ENCODE measurements at places on chromosomes 3 and 15.

GRCh38 chr3:158506456-158506855 lies 64.5 kb upstream of the MLF1 start:
- DNase-seq = no peak

GRCh38 chr15:29665444-29666003 lies 156.7 kb downstream of the TJP1 start:
- DNase-seq = no peak

DNA sequence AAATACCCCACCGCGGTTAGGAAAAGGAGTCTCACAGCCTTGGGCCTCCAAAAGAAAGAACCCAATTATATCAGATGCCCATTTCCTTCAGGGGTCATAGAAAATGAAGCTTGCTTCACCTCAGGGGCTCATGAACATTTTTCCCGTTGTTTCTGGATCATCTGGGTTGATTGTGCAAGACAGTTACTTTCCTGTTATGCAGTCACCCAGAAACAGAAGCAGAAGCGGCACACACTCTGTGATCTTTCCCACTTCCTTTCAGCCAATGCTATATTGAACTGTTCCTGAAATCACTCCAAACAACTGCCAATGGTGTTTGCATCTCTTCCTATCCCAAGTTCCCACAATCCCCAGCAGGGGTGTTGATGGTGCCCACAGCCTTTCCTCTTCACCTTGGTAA lies 295.6 kb upstream of the RASGRP1 start:
- DNase-seq = no peak

DNA sequence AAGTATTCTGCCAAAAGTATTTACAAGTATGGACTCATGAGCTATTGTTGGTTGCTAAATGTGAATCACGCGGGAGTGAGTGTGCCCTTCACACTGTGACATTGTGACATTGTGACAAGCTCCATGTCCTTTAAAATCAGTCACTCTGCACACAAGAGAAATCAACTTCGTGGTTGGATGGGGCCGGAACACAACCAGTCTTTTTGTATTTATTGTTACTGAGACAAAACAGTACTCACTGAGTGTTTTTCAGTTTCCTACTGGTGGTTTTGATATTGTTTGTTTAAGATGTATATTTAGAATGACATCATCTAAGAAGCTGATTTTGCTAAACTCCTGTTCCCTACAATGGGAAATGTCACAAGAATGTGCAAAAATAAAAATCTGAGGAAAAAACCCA lies 30.3 kb downstream of the SYNM start:
- DNase-seq = no peak

DNA sequence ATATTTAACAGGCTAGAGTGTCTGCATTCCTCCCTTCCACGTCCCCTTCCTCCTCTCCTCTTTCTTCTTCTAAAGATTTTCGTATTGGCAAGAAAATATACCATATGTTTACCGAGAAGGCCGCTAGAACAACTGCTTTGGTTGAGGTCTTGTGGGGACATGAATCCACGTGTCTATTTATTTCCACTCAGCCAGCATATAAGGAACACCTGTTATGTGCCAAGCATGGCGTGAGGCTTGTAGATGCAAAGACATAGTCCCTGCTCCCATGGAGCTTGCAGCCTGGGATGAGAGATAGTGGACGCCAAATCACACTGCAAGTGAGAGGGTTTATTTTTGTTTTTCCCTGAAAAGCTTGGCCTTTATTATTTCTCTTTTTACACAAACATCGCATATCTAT lies 57.1 kb downstream of the SLC7A14 start:
- DNase-seq = no peak

DNA sequence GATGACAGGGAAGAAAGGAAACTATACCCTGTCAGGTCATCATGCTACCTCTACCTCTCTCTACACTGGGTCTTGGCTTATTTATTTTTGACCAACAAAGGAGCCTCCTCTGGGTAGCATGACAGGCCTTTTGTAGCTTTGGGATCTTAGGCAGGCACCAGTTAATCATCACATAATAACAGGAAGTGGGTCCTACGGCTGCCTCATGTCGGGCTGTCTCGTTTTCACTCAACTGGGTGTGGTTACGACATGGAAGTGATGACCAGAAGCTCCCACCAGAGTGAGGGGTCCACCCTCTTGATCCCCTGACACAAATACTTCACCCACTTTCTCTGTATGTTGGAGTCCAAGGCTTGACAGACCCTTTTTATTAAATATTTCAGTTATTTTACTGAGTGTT lies 105.3 kb downstream of the CD47 start:
- DNase-seq = no peak

GRCh38 chr3:65576966-65577365 lies 461.8 kb downstream of the MAGI1 start:
- DNase-seq = no peak

DNA sequence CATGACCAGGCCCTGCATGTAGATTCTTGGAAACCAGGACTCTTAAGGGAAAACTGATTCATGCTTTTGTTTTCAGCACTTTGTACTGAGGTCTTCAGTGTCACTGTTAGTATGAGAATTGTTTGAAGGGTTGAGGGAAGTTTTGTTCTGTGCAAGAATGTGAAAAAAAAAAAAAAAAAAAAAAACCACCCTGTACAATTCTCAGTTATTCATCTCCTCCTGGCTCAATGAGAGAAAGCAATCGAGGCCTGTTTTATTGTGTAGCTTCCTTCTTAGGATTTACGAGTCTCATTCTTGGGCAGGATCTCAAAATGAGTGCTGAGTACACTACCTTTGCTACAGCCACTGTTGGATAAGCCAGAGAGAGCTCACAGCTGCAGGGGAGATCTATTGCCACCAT lies 469.5 kb downstream of the CNTN4 start:
- DNase-seq = no peak

DNA sequence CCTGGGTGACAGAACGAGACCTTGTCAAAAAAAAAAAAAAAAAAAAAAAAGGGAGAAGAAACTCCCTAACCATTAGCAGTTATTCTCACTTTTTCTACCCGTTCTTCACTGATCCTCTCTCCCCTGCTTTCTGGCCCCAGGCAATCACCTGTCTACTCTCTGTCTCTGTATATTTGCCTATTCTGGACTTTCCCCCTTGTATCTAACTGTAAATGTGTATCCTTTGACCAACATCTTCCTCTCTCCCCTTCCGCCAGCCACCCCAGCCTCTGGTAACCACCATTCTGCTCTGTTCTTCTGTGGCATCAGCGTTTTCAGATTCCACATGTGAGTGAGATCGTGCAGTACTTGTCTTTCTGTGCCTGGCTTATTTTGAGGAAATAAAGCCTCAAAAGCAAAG lies 6.9 kb downstream of the CYFIP1 start:
- no peak for DNase-seq

DNA sequence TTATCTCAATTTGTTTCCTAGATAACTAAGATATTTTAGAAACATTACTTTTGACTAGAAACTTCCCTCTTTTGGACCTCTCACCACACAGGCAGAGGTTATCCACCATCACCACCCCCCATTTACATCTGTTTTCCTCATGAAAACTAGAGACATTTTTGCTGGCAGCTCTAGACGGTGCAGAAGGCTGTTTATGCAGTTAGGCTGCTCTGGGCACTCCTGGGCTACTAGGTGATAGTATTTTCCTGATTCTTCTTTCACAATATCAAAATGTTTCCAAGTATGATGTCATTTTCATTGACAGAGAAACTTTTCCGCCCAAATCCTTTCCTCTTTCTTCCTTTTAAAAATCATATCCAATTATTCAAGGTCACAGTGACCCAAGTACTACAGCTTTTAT lies 67.1 kb downstream of the PLOD2 start:
- no peak for DNase-seq

GRCh38 chr3:40989141-40990061 lies 209.9 kb upstream of the CTNNB1 start:
- DNase-seq = no peak

DNA sequence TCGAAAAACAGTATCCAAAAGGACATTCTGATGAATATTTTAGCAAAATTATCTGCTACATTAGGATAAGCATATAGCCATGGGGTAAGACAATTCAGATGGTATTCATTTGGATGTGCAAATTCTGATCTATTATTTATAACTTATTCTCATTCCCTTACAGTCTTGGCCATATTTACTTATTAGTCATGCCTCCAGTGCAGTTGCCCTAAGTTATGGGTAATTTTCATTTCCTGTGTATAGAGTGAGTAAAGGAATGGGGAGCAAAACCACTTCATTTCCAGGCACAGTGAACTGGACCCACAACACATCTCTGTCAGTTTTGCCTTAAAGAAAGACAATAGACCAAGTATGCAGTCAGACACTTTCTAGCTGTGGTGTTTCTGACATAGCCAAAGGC lies 134.3 kb downstream of the POLQ start:
- no peak for DNase-seq

DNA sequence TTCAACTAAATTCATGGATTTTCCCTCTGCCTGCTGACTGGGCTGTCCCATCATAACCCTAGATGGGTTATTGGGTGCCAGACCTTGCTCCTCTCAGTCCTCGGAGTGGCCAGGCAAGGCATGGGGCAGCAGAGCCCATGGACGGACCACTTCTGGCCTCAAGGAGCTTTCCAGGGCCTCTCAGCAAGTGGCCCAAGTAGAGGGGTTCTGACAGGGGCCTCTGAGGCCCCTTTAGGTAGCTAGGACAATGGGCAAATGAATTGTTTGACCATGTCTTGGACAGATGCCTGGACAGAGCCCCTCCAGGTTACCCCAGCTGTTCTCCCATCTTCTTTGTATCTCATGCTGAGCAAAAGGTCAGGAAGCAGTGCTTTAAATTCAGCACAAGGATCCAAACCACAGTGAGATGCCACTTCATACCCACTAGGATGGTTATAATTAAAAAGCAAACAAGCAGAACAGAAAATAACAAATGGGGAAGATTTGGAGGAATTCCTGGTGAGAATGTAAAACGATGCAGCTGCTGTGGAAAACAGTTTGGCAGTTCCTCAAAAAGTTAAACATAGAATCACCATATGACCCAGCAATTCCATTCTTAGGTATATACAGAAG lies 61.6 kb downstream of the SPSB4 start:
- DNase-seq = no peak

GRCh38 chr3:127684871-127685707 lies 12.3 kb downstream of the ABTB1 start:
- DNase-seq = no peak

GRCh38 chr15:29196290-29196689 lies 73.3 kb downstream of the NSMCE3 start:
- DNase-seq = no peak

DNA sequence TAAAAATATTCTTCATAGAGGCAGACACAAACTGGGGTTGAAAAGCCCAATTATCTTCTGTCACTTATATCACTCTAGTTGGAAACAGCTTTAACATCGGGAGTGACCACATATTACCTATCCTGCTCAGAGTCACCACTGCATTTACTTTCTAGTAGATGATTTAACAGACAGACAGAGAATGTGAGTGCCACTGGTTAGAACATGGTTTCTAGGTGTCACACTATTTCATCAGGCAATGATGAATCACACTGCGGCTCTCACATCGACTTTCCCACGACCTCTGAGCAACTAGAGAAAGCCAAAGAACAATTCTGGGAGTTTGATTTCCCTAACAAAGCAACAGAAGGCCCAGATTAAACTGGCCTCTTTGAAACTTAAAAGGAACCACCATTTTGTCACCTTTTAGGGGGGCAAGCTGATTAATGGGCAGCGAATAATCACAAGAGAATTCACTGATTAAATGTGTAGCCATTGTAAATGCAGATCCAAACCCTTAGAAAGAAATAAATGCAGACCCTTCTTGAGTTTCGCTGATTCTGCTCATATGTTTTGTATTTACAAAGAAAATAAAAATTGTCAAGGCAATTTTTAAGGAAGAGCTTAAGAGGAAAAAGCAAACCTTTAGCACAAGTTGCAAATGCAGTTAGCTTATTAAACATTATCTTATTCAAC lies 112.6 kb upstream of the KBTBD8 start:
- no peak for DNase-seq

- no peak for DNase-seq
Measured at GRCh38 chr15:26772154-26773066, at the start of gene GABRB3. Gene GABRB3 (minus strand): TSS chr15:26773066.

- no peak for DNase-seq
Measured at GRCh38 chr3:139764936-139765335, 87.2 kb upstream of the NMNAT3 start.

GRCh38 chr3:134877788-134878187 lies 82.7 kb downstream of the EPHB1 start:
- no peak for DNase-seq

DNA sequence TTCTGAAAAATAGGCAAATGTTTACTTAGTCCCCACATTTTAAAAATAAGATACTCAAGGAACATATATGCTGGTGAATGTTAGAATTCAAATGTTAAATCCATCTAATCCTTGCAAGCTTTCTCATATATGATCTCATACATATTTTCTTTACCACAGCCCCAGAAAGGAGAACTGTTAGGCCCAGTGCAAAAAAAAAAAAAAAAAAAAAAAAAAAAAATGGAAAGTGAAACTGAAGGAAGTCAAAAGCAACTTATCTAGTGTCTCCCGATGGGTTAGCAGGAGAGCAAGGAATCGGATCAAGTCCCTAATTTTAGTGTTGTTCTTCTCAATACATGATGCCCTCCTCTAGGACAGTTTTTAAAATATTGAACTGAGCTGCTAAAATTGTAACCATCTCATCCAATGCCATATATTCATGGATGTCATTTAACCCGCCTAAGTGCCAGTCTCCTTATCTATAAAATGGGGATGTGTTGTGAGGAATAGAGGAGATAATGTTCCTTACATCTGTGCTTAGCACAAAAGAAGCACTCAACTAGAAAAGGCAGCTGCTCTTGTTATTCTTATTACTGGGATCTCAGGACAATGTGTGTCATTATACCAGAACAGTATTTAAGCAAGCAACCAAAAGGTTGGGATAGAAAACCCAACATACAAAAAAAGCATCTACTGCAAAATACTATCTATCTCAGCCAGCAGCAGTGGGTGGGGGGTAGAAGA lies 279.7 kb downstream of the MAGI1 start:
- no peak for DNase-seq

DNA sequence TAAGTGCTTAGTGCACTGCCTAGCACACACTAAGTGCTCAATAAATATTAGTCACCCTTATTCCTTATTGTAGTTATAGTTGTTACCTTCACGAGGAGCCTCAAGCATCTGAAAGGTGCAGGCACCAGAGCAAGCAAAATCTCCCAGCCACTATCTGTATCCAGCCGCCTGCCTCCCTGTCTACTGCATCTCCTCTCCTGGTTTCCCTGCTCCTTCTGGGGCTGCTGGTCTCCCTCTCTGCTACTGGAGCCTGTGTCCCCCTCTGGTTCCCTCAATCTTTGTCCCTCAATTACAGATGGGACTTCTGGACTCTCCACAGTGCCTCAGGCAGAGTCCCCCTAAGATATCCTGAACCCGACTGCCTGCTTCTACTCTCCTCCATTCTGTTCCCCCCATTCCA lies 18.8 kb downstream of the MYL3 start:
- no peak for DNase-seq

GRCh38 chr3:35946121-35946853 lies 307.0 kb downstream of the ARPP21 start:
- no peak for DNase-seq

Measured in cortex of kidney (tissue), 1 donor.